ENCODE measurements at places on chromosomes 4 and X.

DNA sequence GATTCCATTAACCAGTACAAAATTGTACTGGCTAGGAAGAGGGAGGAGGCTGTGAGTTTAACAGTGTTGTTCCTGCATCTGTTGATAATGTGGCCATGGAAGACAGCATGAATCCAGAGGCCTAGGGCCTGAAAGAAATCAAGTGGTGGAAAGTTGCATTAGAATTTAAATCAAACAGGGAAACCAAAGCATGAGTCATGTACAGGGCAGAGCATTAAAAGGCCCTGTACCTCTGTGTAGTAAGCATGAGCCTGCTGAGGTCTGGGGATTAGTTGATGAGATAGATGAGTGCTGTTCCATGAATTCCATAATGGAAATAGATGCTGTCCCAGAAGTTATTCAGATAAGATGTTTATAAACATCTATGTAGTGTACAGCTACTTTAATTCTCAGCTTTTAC lies 58.3 kb downstream of the MID1IP1 start:
- DNase-seq: no peak

GRCh38 chr4:62327612-62328297 lies 1127.6 kb downstream of the ADGRL3 start:
- no peak for DNase-seq

DNA sequence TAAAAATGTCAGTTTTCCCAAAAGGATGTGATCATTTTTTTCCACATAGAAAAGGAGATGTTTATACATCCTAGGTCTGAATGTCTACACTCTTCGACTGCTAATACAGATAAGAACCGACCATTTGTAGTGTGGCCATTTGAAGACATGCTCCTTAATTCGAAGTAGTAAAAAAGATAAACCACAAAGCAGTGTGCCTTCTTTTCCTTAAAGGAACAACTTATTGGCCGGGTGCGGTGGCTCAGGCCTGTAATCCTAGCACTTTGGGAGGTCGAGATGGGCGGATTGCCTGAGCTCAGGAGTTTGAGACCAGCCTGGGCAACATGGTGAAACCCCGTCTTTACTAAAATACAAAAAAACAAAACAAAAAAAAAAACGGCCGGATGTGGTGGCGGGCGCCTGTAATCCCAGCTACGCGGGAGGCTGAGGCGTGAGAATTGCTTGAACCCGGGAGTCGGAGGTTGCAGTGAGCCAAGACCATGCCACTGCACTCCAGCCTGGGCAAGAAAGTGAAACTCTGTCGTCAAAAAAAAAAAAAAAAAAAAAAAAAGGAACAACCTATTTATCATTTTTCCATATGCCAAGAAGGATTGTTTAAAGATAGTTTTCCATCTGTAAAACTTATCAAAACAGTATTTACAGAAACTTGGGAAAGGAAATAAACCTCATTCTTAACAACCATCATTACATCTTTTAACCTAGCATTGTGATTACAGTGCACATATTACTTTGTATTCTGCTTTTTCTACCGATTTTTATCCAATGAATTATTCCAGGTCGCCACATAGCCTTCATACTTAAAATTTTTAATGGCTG lies 2.6 kb downstream of the INTS6L start:
- DNase-seq: no peak

- no peak for DNase-seq
These were observed 446.1 kb upstream of the RPS6KA3 start for GRCh38 chrX:20712811-20713210.

GRCh38 chr4:86939729-86940575 lies 5.1 kb downstream of the AFF1 start:
- no peak for DNase-seq

DNA sequence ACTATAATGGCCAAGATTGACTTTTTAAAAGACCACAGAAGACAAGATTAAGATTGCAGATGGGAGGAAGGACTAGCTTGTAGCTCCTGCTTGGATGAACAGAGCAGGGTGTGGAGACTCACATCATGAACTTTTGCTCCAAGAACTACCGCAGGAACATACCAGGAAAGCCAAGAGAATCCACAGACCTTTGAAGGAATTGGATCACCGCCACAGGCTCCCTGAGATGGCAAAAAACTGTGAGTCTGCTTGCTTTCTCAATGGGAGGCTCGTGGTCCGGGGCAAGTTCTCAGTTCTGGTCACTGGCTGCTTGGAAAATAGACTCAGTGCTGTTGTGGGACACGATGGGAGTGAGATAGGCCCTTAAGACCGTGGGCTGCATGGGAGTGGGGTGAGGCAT lies 276.6 kb downstream of the CCSER1 start:
- no peak for DNase-seq

DNA sequence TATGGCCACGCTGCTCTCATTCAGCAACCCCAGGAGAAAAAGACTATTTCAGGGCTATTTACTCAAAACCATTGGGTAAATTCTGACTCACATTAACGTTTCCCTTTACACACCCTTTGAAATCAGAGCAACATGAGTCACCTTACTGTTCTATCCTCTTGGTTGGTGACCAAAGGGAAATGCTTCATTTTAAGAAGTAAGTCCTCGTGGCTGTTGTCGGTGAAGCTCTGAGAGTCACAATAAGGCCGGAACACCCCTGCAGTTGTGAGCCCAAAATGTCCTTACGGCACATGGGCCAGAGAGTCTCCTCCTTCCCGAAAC lies 56.3 kb upstream of the SPRY1 start:
- DNase-seq: no peak

DNA sequence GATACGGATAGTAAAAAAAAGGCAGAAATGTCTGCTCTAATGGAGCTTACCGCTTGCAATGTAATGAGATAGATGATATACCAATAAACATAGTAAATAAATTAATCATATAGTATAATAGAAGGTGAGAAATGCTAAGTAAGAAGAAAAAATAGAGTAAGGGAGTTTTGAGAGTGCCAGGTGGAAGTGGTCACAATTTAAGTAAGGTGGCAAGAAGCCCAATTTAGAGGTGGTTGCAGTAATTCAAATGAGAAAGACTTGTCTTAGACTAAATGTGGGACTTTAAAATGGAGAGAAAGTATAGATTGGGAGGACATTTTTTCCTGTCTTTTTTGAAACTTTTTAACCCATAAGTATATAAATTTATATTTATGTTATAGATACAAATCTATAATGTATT lies 26.0 kb downstream of the TBC1D19 start:
- no peak for DNase-seq

GRCh38 chr4:73520821-73521220 lies 39.3 kb downstream of the AFM start:
- no peak for DNase-seq

DNA sequence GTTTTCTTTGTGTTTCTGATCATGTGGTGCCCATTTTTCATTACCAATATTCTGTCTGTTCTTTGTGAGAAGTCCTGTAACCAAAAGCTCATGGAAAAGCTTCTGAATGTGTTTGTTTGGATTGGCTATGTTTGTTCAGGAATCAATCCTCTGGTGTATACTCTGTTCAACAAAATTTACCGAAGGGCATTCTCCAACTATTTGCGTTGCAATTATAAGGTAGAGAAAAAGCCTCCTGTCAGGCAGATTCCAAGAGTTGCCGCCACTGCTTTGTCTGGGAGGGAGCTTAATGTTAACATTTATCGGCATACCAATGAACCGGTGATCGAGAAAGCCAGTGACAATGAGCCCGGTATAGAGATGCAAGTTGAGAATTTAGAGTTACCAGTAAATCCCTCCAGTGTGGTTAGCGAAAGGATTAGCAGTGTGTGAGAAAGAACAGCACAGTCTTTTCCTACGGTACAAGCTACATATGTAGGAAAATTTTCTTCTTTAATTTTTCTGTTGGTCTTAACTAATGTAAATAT lies 110.4 kb downstream of the IL13RA2 start:
- DNase-seq: no peak

GRCh38 chrX:48938721-48939425 lies 18.5 kb downstream of the OTUD5 start:
- DNase-seq: peak; percentile 67

GRCh38 chr4:69731847-69732246 lies 28.6 kb downstream of the SULT1B1 start:
- no peak for DNase-seq

GRCh38 chr4:64582492-64582891 lies 173.2 kb upstream of the TECRL start:
- no peak for DNase-seq

DNA sequence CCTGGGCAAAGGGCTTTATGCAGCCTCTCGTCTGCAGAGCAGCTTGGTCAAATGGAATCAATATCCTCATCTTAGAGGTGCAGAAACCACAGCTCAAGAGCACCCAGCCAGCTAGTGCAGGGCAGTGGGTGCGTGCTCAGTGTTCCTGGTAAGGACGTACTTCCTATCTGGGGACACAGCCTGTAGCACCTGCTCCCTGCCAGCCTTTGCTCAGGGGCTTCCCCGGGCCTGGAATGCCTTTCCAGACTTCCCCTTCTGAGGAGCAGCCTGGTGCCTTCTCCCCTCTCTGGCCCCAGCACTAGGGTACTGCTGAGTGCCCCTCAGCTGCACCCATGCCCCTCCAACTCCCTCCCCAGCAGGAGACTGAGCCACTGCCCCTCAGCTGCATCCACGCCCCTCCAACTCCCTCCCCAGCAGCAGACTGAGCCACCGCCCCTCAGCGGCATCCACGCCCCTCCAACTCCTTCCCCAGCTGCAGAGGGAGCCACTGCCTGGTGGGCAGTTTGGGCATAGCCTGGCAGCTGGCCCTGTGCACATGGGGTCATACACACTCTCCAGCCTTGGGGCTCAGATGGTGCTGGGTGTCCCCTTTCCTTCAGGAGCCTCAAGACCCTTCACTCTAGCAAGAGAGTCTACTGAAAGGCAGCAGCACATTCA lies 42.2 kb upstream of the AFAP1 start:
- no peak for DNase-seq

- DNase-seq: no peak
These were observed 43.2 kb downstream of the PALLD start for GRCh38 chr4:168540086-168540485.

DNA sequence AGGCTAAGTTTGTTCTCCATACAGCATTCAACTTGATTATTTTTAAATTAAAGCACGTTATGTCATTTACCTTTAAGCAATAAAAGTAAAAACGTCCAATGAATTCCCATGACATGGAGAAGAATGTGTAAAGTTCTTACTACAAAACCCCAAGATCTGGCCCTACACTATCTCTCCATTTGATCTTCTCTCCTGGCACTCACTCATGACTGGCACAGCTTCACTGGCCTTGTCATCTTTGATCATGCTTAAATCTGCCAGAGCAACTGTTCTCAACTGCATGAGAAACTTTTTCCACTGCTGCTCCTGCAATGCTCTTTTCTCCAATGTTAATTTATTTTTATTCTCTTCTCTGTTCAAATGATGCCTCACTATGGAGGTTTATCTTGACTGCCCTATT lies 1109.0 kb upstream of the IGFBP7 start:
- no peak for DNase-seq

DNA sequence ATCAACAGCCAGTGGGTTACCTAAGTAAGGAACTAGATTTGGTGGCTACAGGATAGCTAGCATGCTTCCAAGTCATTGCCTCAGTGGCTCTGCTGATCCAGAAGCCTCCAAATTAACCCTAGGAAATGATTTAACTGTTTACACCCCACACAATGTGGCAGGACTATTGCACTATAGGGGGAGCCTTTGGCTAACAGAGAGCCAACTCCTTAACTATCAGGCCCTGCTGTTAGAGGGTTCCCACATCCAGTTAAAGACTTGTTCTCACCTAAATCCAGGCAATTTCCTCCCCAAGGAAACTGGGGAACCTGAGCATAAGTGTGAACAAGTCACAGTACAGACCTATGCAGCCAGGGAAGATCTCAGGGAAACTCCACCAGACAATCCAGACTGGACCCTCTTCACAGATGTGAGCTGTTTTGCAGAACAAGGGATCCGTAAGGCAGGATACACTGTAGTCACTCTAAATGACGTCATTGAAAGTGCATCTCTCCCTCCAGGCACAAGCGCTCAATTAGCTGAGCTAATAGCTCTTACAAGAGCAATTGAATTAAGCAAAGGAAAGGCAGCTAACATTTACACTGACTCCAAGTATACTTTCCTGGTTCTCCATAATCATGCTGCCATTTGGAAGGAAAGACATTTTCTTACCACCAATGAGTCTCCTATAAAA lies 185.3 kb upstream of the SPOCK3 start:
- no peak for DNase-seq

GRCh38 chr4:139297001-139297410 lies 4.3 kb upstream of the NAA15 start:
- no peak for DNase-seq

- DNase-seq: no peak
These were observed 80.5 kb downstream of the CASP3 start for GRCh38 chr4:184568770-184569169.

DNA sequence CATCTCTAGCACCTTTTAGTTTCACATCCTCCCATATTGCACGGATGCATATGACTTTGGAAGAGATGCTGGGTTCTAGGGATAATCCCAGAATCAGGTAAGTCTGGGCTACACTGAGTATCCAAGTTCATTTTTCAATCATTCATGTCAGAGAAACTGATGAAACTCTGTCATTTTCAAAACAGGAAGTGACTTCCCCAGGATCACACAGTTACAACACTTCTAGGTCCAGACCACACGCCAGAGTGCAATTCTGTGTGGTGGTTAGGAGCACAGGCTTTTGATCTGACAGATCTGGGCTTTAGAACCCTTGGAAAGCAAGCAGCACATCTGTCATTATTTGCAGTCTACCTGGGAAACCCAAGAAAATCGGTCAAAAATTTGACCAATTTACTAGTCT lies 52.1 kb upstream of the CDKN2AIP start:
- no peak for DNase-seq

DNA sequence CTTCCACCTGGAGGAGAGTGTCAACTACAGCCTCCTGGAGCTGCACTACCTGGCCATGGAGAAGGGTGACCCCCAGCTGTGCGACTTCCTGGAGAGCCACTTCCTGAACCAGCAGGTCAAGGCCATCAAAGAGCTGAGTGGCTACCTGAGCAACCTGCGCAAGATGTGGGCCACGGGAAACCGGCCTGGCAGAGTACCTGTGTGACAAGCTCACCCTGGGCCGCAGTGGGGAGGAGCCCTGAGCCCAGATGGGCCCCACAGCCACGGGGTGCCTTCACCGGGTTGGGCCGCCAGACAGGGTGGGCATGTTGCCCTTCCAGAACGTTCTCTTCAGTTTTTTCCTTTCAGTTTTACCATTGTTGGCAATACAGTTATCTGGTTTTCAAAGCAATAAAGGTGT lies 15.2 kb upstream of the FAM47A start:
- DNase-seq: no peak

Data from stimulated activated CD4-positive, alpha-beta T cell treated with anti-CD3 and anti-CD28 coated beads, Interleukin-4, amount 100 ng/mL, for 1 hour (primary cell).